ENCODE measurements at places on chromosomes 13 and 19.
A peak's percentile ranks its signal among the peaks of the same experiment; 100 is the strongest.

- no peak for DNase-seq
Observed at GRCh38 chr19:16088351-16089009, 12.2 kb downstream of the TPM4 start.

GRCh38 chr19:5115351-5115750 is 146.4 kb downstream of the KDM4B start:
- DNase-seq: no peak

DNA sequence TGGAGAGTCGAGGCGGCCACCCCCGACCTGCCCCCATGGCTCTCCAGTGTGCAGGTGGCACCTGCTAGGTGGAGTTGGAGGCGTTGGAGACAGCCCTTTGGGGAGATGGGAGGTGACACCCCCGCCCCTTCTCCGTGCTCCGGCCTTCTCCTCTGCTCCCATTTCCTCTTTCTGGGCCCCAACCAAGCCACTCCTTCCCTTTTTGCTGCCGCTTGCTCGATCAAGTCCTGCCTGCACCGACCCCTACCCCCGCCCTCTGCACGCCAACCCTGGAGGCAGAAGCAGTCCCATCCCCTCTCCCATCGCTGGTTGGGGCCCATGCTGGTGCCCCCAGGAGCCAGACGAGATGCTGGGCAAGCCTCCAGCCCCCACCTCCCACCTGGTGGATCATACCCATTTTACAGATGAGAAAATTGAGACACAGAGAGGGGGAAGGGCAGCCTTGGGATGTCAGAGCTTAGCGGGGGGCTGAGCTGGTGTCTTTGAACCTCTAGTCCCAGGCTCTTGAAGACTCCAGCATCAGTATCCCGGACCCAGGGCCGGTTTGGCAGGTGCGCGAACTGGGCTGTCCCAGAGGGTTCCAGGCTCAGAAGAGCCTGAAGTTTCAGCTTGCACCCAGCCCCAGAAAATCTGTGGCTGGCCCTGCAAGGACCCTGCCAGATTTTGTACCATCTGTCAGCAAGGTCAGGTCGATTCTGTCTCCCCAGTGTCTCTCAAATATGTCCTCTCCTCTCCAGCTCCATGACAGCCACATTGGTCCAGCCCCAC is 10.3 kb downstream of the GNA15 start:
- no peak for DNase-seq

- no peak for DNase-seq
Observed at GRCh38 chr13:102710261-102710679, 15.4 kb upstream of the METTL21C start.

DNA sequence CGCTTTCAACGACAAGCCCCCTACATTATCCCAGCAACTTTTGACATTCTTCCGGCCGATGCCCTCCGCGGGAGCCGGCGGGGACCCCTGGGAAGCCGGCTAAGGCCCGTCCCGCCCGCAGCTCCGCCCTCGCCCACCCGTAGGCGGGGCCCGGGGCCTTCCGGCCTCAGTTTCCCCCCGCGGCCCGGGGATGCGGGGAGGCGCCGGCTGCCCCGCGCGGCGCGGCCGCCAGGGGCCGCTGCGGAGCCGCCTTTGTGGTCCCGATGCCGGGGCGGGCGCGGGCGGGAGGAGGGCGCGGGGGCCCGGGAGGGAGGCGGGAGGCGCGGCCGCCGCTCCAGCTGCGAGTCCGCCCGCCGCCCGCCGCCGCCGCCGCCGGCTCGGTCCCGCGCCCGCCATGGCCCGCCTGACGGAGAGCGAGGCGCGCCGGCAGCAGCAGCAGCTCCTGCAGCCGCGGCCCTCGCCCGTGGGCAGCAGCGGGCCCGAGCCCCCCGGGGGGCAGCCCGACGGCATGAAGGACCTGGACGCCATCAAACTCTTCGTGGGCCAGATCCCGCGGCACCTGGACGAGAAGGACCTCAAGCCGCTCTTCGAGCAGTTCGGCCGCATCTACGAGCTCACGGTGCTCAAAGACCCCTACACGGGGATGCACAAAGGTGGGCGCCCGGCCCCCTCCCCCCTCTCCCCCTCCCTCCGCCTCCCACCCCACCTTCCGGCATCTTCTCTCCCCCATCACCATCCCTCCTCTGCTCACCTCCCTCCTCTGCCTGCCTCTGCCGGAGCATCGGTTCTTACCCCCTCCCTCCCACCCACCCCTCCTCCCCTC is at the start of gene CELF5:
Gene CELF5 (plus strand): TSS at position 316 of the 823 bp plus-strand sequence. CDS start 79 bp downstream, at position 395.
- DNase-seq: peak; percentile 37

DNA sequence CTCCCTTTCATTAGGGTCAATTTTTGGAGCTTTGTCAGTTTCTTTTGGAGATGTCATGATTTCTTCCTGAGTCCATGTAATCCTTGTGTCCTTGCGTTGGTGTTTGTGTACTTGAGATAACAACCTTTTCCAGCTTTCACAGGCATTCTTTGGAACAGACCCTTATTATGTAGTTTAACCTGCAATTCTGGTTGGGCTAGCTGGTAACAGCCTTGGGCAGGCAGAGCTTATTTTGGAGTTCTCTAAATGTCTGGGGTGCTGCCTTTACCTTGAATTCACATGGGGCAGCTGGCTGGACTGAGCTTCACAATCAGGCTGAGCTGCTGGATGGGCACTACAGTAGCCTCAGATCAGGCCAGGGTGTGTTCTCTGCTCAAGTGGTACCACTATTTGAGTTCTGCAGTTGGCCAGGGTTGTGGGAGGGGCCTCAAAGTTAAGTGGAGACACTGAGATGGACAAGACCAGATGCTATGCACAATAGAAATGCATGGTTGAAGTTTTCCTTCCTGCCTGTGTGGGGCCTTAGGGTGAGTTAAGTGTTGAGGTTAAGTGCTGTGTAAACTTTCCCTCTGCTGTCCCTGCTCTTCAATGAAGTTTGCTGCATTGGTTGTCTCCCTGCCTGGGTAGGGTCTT is 277.3 kb downstream of the ATP8A2 start:
- DNase-seq: no peak

GRCh38 chr19:33100894-33101644 is 20.1 kb downstream of the GPATCH1 start:
- no peak for DNase-seq

DNA sequence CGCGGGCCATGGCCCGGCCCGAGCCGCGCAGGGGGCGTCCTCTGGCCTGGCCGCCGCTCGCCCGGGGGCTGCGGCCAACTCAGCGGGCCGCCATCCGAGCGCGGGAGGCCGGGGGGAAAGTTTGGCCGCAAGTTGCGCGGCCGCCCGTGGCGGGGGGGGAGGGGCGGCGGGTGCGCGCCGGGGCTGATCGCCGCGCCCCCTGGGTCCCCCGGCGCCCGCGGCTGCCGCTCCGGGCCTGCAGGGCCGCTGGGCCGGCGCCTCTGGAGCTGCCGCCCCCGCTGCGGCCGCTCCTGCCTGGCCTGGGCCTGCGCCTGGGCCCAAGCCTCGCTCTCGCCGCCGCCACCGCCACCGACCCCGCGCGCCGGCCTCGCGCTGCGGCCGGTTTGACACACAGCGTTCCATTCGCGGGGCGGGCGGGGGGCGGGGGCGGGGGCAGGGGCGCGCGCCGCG is at the start of gene NR2F6:
Gene NR2F6 (minus strand): TSS at position 385 of the 450 bp plus-strand sequence. CDS start 699 bp downstream, outside the sequence.
- no peak for DNase-seq

GRCh38 chr19:793806-794205 is 3.4 kb upstream of the PTBP1 start:
- DNase-seq: no peak

DNA sequence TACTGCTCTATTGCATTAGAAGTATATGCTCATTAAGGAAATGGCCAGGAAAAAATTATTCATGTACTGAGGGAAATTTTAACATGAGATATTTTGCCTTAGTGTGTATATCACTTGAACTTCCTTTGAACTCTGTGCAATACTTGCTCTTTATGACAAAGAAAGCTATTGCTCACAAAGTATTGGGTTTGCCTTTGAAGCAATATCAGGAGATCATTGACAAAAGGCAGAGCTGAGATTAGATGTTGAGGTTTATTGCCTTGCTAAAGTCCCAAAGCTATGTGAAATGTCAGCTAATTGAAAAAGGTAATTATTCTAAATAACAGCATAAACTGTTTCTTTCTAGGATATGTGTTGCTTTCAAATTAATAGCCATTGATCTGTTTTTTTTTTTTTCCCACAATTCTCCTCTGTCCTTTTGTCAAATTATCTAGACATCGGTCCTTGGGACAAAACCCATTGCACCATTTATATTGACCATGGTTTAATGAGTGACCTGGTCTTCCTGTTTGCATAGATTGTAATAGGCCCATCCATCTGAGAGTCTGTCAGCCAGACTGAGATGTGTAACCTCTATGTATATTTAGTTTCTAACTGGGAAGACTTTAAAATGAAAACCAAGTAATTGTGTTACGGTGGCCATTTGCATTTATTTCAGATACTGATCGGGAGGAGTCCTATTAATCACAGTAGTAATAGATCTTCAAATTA is 752.7 kb upstream of the GPC6 start:
- DNase-seq: no peak

- DNase-seq: no peak
Observed at GRCh38 chr19:55158848-55159749, 1.6 kb upstream of the TNNI3 start.

DNA sequence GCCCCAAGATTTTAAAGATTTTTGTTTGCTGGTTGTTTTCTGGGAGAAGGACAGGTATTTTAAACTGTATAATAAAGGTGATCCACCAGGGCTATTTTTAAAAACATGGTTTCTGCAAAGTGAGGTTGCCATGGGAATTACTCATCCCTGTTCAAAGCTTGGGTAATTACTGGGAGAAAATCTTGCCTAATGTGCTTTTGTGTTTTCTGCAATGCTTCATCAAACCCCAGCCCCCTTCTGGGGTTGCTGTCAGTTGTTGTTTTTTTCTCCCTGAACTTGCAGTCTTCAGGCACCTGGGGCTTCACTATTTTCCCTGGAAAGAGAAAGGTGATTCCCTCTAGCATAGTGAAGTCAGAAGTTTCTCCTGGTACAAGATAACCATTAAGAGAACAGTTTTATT is 277.2 kb downstream of the NALCN start:
- no peak for DNase-seq

DNA sequence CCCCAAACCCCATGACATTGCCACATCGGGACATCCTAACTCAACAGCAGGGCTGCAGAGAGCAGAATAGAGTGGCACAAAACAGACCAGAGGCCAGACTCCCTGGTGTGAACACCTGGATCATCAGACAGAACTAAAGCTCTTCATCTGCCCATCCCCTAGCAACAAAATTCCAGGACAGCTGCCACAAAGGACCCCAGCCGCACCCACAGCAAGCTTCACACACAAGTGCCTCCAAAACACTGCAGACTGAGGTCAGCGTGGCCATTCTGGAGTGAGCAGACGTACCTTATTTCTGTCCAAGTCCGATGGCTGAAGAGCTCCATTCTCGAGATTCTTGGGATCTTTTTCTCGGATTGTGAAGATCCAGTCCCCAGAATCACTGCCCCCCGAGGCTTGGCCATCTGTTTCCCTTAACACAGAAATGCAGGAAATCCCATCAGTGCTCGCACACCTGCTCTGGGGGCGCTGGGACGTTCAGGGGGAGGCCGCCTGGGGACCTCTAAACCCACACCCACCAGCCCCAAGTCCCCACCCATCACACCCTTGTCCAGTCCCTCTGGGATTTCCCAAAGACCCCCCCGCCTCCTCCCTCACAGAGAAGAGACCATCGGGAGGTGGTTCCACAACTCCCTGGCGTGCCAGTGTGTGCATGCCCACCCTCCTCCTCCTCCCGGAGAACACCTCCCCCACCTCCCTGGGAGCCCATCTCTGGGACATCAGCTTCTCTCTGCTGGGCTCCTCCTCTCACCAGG is 115.2 kb downstream of the STK24 start:
- DNase-seq: no peak
